Articular chondrocyte of knee joint (primary cell): ENCODE measurements at places on chromosomes 12 and 14. TPM values are rescaled to one million over a fixed set of nuclear protein-coding genes. Genes with fewer than 3 reads are reported as not detected.

SRRM4 gene
- not detected in 2 replicates for total RNA-seq

CD4 gene
- total RNA-seq = 2.3 and 4.3 TPM in 2 replicates

ZDHHC22 gene
- under 0.01 TPM in 1 of 2 replicates, not detected in the other for total RNA-seq

POLE2 gene
- total RNA-seq = 8.5 and 13.1 TPM in 2 replicates

CCDC88C gene
- total RNA-seq = under 0.01 and 0.43 TPM in 2 replicates

GTF2H3 gene
- total RNA-seq = 64.9 and 68.6 TPM in 2 replicates

POU6F1 gene
- total RNA-seq = 7.9 and 9.9 TPM in 2 replicates

DBX2 gene
- not detected in 2 replicates for total RNA-seq

FIGNL2 gene
- total RNA-seq = under 0.01 and 0.13 TPM in 2 replicates

CCND2 gene
- total RNA-seq = 13.1 and 25.3 TPM in 2 replicates

MLH3 gene
- total RNA-seq = 34.9 and 38.8 TPM in 2 replicates

CABP1 gene
- total RNA-seq = under 0.01 TPM in 1 of 2 replicates, not detected in the other

DPY19L2 gene
- total RNA-seq = 0.65 and 1.1 TPM in 2 replicates
